Neural crest cell (in vitro differentiated cells): ENCODE measurements at places on chromosomes 1 and 21.
A peak's percentile ranks its signal among the peaks of the same experiment; 100 is the strongest.

DNA sequence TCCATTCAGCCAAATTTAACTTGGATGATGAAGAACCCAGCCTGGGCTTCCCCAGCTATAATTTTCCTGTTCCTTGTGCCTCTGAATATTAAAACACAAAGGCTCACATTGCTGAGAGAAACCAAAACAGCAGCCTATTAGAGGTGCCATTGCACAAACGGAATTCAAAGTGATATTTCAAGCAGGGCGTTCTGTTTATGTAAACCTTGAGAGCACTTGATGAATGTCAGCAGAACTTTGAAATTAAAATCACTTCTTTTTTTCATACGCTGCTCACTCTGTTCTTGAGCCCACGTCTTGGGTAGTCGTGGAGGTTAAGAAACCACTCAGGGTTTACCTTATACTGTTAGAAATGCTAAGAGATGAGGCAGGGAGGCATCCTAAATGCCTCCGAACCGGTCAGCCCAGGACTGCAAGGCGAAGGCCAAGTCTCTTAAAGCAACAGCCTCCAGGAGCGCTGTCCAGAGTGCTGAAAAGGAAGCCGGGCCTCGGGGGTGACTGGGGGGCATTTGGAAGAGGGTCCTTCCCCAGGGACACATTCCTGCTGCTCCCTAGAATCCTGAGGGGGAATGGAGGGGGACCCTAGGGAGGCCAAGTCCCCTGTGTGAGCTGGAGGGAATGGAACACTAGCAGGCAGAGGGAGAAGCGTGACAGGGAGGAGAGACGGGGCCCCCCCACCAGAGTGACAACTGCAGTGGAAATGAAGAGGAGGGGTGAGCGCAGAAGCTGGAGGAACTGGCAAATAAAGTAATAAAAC lies 154.8 kb upstream of the VAMP3 start:
- DNase-seq: peak; percentile 71

GRCh38 chr1:118147522-118147921 lies 37.5 kb downstream of the SPAG17 start:
- DNase-seq: no peak

GRCh38 chr1:56132520-56132919 lies 446.8 kb downstream of the PLPP3 start:
- DNase-seq: no peak

DNA sequence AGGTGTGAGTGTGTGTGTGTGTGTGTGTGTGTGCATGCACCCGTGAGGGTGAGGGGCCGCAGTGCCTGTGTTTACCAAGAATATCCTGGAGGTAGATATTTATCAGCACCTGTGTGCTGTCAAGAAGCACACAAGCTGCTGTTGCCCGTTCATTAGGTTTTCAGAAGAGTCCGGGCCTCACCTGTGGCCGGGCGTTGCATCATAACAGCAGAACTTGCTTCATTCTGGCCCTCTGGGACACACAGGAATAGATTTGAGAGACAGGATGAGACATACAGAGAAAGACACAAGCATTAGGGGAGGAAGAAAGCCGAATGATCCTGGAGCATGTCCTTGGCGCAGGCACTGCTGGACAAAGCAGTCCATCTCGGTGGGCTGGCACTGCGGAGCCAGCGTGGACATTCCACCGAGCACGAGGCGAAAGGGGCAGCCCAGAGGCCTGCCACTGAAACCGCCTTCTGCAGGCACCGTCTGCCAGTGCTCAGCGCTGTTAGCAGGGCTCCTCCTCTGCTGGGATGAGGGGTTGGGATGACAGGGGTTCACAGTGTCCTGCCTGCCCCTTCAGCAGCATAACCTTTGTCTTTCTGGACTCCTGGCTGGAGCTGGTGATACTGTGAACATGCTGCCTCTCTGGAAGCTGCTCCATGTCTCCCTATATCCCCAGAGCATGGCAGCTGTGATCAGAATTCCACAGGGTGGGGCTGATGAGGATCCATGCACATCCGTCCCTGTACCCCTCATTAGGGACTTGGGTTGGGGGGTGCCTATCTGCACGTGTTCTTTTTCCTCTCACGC lies 81.1 kb downstream of the PEX14 start:
- DNase-seq: no peak

GRCh38 chr1:143699731-143700130 lies 272.1 kb downstream of the FAM72C start:
- DNase-seq: no peak

- DNase-seq: no peak
Measured at GRCh38 chr1:978835-979743, 2.8 kb downstream of the PERM1 start.

DNA sequence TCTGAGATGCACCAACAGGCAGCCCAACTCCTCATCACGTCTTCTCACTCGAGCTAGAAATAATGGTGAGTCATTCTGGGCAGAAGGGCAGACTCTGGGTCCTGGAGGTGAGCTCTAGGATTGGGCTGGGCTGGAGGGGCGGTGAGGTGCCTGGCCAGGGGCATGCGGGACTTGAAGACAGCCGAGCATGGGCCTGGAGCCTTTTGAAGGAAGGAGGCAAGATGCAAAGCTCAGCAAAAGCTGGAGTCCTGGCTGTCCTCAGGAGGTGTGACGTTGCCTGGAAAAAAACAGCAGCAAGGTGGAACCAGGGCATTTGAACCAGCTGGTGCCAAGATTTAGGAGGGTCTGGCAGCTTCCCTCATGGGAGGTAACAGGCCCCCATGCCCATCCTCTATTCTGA lies 712 bp downstream of the KCNA2 start:
- DNase-seq: no peak

- no peak for DNase-seq
Measured at GRCh38 chr1:99240621-99241020, 23.7 kb upstream of the PLPPR4 start.

DNA sequence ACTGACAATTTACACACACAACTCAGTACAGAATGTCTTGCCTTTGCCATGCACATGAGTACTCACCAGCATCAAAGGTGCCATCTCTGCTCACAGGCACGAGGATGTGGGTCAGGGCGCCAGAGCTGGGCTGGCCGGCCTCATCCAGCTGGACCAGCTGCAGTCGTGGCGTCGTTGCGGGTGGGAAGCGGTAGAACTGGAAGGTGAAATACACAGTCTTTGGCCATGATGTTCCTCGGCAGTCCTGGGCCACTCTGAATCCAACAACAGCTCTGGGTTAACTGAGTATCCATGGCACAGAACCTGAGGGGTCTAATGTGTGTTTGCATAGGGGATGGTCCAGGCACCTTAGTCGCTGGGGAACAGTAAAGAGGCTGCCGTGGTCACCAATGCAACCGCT lies 87.7 kb downstream of the NPHP4 start:
- DNase-seq: no peak

DNA sequence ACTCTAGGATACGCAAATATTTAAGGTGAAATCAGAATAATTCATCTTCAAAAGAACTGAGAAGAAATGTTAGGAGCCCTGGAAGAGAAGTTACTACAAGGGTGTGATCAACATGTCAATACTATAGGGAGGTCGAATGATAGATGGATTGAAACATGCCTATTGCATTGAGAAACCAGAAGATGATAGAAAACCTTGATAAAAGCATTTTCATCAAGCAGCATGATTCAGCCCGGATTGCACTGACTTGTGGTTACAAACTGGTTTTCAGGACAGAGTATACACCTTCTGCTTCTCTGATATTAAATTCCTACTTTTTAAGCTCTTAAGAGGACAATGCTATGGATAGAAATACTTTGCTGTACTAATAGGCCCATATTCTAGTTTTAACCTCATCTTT lies 164.2 kb downstream of the FMN2 start:
- DNase-seq: no peak

DNA sequence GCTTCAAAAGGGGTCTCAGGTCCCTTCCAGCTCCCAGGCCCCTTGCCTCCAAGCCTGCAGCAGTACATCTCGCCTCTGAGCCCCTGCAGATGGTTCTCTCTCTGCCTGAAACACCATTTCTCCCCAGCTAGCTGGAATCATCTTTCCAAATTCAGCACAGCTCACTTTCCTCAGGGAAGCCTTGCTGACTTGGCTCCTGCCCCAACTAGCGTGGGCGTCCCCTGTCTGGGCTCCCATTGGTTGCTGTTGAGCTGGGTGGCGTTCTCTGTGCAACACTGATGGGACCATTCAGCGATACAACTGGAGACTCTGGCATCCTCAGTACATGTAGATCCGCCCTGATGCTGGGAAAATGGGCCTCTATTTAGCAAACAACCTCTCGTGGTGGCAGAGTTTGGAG lies 141.3 kb upstream of the IGSF21 start:
- no peak for DNase-seq

- DNase-seq: no peak
Measured at GRCh38 chr1:30748098-30748698, 9.4 kb downstream of the LAPTM5 start.

GRCh38 chr21:33998402-33998801 lies 75.0 kb upstream of the MRPS6 start:
- DNase-seq: no peak
